Activated CD4-positive, alpha-beta T cell treated with anti-CD3 and anti-CD28 coated beads for 1 hour (primary cell): ENCODE measurements at places on chromosomes 3 and 15.

- DNase-seq, result no peak
These were observed 76.4 kb downstream of the CHSY1 start for GRCh38 chr15:101175401-101175800.

DNA sequence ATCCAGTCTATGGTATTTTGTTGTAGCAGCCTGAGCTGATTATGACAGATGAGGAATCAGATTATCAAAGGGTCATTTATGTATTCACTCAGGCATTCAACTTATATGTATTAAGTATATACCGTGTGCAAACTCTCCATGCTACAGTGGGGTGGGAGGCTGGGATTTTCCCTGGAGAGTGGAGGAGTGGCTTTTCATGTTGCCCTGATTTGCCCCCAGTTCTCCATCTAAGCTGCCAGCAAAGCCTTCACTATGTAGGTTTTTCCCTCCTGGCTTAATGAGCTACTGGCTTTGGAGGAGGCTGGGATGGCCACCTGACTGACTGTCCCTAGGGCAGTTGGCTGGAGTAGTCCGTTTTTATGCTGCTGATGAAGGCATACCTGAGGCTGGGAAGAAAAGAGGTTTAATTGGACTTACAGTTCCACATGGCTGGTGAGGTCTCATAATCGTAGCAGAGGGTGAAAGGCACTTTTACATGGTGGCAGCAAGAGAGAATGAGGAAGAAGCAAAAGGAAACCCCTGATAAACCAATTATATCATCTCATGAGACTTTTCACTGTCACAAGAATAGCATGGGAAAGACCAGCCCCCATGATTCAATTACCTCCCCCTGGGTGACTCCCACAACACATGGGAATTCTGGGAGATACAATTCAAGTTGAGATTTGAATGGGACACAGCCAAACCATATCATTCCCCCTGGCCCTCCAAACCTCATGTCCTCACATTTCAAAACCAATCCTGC is 253.9 kb downstream of the RPLP1 start:
- no peak for DNase-seq

DNA sequence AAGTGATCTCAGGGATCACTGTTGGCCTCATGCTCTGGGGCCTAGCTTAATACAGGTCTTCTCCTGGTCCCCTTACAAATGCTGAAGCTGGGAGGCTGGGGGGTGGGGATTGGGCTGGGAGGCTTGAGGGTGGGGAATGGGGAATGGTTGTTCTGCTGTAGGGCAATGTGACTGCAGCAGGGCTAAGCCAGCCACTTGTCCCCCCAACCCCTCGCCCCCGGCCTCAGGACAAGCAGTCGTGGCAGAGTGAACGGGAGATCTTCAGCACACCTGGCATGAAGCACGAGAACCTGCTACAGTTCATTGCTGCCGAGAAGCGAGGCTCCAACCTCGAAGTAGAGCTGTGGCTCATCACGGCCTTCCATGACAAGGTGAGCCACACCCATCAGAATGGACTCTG is 17.2 kb upstream of the EXOG start:
- no peak for DNase-seq

GRCh38 chr3:26627080-26627479 is 4.5 kb downstream of the LRRC3B start:
- no peak for DNase-seq

DNA sequence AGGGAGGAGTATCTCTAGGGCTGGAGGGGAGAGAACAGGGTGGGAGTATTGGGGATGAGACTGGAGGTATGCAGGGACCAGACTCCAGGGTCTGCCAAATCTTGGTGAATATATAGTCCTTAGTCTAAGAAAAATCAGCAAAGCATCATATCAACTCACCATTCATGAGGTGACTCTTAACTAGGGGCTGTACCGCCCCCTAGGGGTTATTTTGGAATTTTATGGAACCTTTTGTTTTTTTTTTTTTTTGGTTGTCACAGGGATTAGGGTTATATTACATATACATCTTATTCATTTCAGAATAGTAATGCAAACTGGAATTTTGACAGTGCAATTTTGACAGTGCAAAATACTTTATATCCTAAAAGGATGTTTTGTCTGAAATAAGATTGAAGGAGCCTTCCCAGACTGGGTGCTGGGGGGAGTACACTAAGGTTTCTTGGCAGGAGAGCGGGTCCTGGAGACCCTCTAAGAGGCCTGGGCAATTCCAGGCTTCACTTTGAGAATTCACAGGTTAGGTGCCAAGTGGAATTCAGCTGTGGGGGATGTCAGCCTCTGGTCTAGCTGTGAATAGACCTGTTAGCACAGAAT is 7.5 kb downstream of the CMTM7 start:
- no peak for DNase-seq

DNA sequence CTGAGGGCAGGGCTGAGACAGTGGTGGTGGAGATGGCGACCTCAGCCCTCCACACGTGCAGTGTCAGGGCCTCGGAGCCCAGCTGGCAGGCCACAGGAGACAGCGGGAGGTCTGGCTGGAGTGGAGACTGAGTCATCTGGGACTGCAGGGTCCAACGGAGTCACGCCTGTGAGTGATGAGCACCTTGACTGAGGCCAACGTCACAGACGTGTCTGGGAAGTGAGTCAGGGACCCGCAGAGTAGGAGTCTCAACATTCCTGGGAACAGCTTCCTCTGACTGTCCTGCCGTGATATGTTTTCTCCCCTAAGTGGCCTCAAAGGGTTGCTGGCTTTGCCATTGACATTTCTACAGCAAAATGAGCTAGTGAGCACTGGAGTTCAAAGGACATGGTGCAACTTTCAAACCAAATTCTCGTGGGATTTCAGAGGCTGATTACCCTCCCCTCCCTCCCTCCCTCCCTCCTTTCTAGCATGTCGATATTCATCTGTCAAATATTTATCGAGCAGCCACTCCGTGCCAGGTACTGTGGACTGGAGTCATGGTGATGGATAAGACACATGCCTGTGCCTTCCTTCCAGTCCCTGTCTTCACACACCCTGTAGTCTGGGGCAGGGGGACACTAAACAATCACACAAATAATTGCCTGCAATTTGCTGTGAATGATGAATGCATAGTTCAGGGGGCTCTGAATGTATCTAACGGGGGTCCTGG is 53.3 kb upstream of the AMOTL2 start:
- no peak for DNase-seq

DNA sequence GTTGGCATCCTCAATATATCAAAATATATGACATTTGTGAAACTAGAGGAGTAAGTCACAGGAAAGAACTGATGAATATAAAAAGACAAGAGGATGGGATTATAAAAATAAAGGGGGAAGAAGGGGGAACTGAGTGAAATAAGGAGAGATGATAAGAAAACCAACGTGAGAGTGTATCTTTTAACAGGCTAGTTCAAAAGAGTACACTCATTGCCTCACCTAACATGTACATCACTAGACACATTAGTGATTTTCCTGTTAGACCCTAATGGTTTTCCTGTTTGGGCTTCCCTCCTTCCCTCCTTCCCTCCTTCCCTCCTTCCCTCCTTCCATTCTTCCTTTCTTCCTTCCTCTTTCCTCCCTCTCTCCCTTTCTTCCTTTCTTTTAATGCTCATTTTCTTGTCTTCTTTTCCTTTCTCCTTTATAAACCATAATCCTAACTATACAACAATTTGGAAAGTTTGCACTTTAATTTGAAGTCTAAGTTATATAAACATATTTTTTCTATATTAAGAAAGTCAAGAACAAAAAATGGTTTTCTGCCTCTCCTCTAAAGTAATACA is 35.8 kb downstream of the FSIP1 start:
- no peak for DNase-seq

DNA sequence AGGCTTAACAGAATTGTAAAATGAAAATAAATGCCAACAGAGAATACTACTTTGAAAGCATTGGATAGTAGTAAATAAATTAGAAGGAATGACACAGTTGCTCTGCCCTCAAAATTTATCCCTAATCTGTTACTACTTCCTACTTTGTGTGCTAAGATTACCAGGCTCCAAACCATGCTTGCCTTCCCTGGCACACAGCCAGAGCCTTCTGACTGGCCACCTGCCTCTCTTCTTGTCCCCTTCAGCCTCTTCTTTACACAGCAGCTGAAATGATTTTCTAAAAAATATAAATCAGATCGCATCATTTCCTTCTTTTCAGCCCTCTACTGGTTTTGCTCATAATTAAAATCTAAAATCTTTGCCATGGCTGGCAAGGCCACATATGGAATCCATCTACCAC is 334.1 kb downstream of the FHIT start:
- no peak for DNase-seq

DNA sequence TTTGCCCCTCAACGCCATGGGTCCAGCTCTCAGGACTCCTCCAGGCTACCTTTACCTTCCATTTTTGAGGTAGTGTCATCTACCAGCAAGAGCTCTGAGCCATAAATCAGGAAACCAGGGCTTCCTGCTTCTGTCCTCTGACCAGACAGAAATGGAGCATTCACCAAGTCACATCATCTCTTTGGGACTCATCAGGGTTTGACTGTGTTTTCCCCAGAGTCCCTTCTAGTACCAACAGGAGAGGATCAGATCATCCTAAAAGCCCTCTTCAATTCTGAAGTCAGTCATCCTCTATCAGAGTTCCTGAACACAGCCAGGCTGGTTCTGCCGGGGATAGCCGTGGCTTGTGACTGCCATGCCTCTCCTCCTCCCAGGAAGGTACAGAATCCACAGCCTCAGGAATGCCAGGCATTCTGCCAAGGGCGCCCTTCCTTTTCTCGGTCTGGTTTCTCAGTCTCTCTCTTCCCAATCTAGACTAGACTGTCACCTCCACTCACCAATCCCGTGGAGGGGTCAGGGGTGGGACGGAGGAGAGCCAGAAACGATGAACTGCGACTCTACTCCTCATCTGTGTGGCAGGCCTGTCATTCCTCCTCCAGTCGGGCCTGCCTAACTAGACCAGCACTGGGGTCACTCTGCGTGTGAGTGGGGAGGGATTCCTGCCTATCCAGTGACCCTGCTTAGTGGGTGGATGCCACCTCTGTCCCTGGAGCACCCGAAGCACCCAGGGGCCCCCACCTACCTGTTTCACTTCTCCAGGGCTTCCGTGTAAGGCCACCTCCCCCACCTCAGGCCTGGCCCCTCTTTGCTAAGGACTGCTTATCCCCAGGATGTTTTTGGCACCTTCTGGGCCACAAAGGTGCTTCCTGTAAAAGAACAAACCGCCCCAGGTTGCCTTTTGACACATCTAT is 30.9 kb downstream of the CCNL1 start:
- no peak for DNase-seq

GRCh38 chr15:101092156-101092866 is 159.5 kb downstream of the CHSY1 start:
- no peak for DNase-seq

DNA sequence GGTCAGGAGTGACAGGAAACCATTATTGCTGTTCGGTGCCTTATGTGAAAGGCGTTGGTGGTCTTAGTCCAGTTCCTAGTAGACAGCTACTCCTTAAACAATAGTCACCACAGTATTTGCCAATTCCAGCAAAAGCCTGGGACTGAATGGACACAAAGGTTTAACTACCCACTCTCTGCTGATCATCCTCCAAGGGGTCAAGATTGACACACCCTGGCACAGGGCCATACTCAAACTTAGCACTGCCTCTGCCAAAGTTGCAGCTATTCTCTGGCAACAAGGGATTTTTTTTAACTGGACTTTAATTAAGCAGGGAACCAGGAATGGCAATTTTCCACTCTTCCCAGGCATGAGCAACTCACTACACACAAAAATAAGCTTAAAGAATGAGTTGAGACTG is 193.9 kb downstream of the NLGN1 start:
- no peak for DNase-seq

DNA sequence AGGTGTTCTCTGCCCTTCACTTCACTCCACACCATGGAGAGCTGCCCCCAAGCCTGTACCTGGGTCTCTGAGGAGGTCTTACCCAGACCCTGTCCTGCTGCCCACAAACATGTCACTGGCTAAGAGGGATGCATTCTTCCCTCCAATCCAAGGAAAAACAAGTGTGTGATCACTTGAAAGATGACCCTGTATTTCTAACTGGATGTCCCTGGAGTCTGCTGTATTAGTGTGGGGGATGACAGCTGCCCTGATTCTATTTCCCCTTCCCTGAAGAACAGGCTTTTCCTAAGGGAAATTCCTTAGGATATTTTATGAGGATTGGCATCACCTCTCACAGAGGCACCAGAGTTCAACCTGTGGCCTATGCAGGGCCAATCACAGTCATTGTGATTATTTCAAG is 55.0 kb upstream of the GATA2 start:
- no peak for DNase-seq

DNA sequence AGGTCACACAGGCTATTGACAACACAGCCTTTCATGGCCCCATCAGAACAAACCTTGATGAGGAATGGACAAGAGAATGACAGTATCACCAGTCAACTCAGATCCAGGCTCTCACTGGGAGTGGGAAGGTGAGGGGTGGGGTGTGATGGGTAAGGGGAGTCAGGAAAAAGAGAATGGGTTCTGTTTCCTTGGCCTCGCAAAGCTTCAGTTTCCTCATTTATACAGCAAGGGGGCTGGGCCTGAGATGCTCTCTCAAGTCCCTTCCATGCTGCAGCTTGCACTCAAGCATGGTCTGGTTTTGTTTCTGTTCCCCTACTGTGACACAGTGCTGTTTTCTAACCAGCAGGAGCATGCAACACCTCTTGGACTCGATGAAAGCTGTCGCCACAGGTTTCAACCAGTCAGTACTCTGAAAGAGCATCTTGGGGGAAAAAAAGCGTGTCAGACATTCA is 65.7 kb upstream of the IL12A start:
- DNase-seq, result no peak

- no peak for DNase-seq
These were observed 170.3 kb downstream of the CHDH start for GRCh38 chr3:53675942-53676341.

- DNase-seq, result no peak
These were observed 26.3 kb downstream of the KPNA1 start for GRCh38 chr3:122488262-122488973.

DNA sequence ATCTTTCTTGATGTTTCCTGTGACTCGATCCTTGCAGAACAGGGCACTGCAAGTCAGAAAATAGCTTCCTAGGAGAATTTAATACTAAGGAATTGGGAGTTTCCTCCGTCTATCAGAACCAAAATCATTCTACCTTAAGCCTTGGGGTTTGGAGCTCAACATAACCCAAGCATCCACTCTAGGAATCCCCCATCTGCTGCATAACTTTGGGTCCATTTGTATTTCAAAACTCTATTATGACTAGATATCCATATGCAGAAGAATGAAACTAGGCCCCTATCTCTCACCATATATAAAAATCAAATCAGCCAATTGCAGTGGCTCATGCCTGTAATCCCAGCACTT is 61.7 kb upstream of the AKAP13 start:
- no peak for DNase-seq

DNA sequence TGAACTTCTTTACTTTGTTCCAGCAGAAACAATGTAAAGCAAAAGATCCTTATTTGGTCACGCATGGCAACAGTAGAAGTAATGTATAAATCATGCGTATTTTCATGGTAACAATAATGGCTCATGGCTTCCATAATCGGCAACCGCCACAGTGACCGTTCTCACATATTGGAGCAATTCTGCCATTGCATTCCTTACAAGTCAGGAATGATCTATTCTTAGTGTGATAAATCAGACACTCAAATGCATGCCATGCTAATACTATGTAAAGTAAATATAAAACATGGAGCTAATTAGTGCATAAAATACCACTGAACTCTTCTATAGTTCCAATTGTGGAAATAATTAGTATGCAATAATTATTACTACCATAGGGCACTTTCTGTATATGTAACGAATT is 13.5 kb upstream of the CERS3 start:
- DNase-seq, result no peak
